ENCODE measurements at places on chromosomes 6 and 20. TPM values are rescaled to one million over a fixed set of nuclear protein-coding genes. Genes with fewer than 3 reads are reported as not detected.

DNA sequence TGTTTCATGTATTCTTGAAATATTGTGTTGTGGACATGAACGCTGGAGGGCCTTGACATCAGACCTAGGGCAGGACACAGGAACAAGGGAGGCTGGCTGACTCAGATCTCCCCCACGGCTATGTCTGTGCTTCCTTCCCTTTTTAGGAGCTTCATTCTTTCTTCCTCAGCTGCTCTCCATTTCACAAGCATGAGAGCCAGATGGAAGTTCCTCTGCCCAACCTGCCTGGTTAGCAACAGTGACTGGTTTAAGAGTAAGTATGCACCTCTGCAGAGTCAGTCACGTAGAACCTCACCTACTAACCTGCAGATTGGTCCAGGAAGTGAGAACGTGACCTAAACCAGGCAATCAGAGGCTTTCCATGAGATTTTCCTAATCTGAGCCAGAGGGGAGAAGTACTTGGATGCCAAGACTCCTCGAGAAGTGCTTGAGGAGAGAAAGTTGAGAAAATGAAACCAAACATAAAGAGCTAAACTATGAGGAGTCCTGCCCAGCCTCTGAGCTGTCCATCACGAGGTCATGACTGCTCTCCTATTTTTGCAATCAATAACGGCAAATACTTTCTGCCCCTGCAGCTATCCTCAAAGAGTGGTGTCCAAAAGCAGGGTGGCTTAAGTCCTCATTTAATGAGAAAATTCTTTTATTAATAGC is 465.2 kb upstream of the CITED2 start:
- no peak for DNase-seq
- H3K27me3 ChIP-seq, result no peaks in the 10 kb centered on the region
- H3K36me3 ChIP-seq, result no peaks in the 10 kb centered on the region
- H3K4me3 ChIP-seq, result no peak overlapping the region

DNA sequence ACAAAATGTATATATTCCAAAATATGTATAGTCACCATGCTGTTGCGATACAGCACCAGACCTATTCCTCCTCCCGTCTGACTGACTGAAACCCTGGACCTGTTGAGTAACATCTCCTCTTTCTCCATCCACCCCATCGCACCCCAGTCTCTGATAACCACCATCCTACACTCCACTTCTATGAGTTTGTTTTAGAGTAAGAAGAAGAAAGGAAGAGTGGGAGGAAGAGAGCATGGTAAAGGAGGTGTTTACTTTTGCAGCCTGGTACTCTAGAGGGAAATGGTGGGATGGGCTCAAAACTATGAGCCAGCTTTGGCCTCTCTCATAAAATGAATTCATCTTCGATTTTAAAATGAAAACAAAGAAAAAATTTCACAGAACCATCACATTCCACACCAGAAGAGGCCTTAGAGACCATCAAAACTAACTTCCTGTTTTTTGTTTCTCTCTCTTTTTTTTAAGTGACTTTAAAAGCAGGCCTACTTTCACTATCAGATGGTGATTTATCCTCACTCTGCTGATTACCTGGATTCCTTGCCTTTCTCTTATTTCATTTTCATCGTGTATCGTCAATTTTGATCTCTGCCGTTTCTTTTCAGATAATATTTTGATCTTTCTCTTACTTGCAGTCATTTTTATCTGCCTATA is 16.8 kb upstream of the FUCA2 start:
- H3K27ac ChIP-seq, result peak overlapping the region; percentile 7
- no peaks in the 10 kb centered on the region for H3K36me3 ChIP-seq
- H3K4me1 ChIP-seq, result peaks cover 5% of the 10 kb centered on the region
- H3K4me3 ChIP-seq, result no peak overlapping the region
- no peaks in the 10 kb centered on the region for H3K27me3 ChIP-seq

DNA sequence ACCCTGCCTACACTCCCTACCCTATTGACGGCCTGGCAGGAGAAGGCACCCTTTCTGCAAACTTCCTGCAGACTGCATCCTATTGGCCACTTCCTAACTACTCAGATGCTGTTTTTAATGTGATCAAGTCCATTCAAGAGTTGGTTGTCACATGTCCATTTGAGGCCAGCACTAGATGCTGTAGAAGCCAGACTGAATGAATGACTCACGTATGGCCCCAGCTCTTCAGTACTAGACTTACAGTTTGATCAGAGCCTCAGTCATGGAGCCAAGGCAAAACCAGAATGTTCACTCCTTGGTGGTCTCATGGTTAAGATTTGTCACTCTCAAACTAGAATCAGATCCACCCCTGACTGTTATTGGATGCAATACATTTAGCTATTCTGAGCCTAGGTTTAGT is 101.7 kb downstream of the OPRM1 start:
- peaks cover 10% of the 10 kb centered on the region for H3K27me3 ChIP-seq
- no peak overlapping the region for H3K27ac ChIP-seq
- no peaks in the 10 kb centered on the region for H3K36me3 ChIP-seq
- no peaks in the 10 kb centered on the region for H3K4me1 ChIP-seq

- no peaks in the 10 kb centered on the region for H3K4me1 ChIP-seq
- no peak overlapping the region for H3K4me3 ChIP-seq
- DNase-seq, result no peak
- H3K36me3 ChIP-seq, result no peaks in the 10 kb centered on the region
Observed at GRCh38 chr20:44805335-44805978, 4.9 kb downstream of the RIMS4 start.

ACTL10 gene
- 0.66 TPM for total RNA-seq

LPA gene
- 2.0 TPM for total RNA-seq

All from mesothelial cell of epicardium (in vitro differentiated cells).